ENCODE measurements at places on chromosomes 2 and 18. TPM values are rescaled to one million over a fixed set of nuclear protein-coding genes. Genes with fewer than 3 reads are reported as not detected.

MC5R gene
- not detected for total RNA-seq

ANKRD30B gene
- total RNA-seq = not detected

IL37 gene
- not detected for total RNA-seq

FAM237A gene
- total RNA-seq = not detected

CYP27A1 gene
- total RNA-seq = 10.8 TPM

FBXO15 gene
- total RNA-seq = 0.63 TPM

PNO1 gene
- 16.5 TPM for total RNA-seq

PLEK gene
- total RNA-seq = 474 TPM

NAT8 gene
- not detected for total RNA-seq

C2orf66 gene
- total RNA-seq = not detected

SETBP1 gene
- total RNA-seq = 5.0 TPM

MPP4 gene
- under 0.01 TPM for total RNA-seq

REEP1 gene
- total RNA-seq = 0.63 TPM

CFAP65 gene
- 0.10 TPM for total RNA-seq

ST6GAL2 gene
- total RNA-seq = 0.21 TPM

HMSD gene
- total RNA-seq = not detected

IMPA2 gene
- 25.1 TPM for total RNA-seq

WDR54 gene
- 9.3 TPM for total RNA-seq

MTX2 gene
- 5.0 TPM for total RNA-seq

DPYSL5 gene
- total RNA-seq = not detected

IL36G gene
- total RNA-seq = not detected

METAP1D gene
- total RNA-seq = 4.1 TPM

ARMC9 gene
- 0.73 TPM for total RNA-seq

NYAP2 gene
- total RNA-seq = 0.10 TPM

LRPPRC gene
- total RNA-seq = 57.8 TPM

GAL3ST2 gene
- total RNA-seq = 2.5 TPM

PDCL3 gene
- 15.1 TPM for total RNA-seq

TMSB10 gene
- 3,268 TPM for total RNA-seq

TBR1 gene
- 0.10 TPM for total RNA-seq

HOXD11 gene
- not detected for total RNA-seq

CAPN14 gene
- 0.21 TPM for total RNA-seq
